Activated CD4-positive, alpha-beta T cell treated with anti-CD3 and anti-CD28 coated beads, Interleukin-2, amount 10 ng/mL, durations not matched to agents 7 days and 5 days (primary cell): ENCODE measurements at places on chromosomes 11 and 22.

DNA sequence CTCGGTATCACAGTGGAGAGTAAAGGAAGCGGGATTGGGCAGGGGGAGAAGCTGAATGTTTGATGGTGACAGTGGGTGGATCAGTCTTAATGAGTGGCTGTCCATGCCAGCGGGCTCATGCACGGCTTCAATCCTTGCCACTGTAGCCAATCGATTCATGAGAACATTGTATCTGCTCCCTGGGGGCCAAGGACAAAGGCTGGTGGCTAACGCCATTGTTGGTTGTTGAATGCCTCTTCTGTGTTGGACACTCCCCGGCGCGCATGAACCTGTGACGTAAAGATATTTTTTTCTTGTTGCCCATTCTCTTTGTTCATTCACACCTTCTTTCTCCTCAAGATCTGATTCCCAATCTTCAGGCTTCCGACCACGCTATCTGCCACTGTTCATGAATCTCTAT lies 20.9 kb upstream of the ATXN10 start:
- H3K27ac ChIP-seq, result no peak overlapping the region
- DNase-seq, result no peak
- no peak overlapping the region for H3K4me3 ChIP-seq
- peaks cover 17% of the 10 kb centered on the region for H3K27me3 ChIP-seq

DNA sequence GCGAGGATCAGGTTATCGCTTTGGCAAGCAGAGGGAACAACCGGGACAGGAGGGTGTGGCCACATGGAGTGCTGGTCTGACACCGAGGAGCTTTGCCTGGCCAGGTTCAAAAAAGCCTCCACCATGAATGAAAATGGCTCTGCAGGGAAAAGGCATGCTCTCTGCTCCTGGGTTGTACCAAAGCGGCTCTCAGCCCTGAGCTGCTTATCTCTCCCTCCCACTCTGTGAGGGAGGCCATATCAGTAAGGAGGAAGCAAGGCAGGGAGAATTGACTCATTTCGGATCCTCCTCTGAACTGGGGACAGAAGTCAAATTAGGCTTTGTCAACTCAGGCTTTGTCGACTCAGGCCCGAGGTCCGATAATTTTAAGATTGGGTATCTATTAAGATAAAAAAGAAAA lies 82.9 kb upstream of the CRTAM start:
- DNase-seq, result no peak
- no peak overlapping the region for H3K27ac ChIP-seq
- peaks cover 43% of the 10 kb centered on the region for H3K4me1 ChIP-seq
- no peaks in the 10 kb centered on the region for H3K27me3 ChIP-seq

- H3K27me3 ChIP-seq, result peaks cover 24% of the 10 kb centered on the region
- H3K4me1 ChIP-seq, result peaks cover 5% of the 10 kb centered on the region
- no peak within 1 kb of the TSS for H3K27ac ChIP-seq
Measured at GRCh38 chr11:69013009-69013951, at the start of gene MRGPRF. Gene MRGPRF (minus strand): TSS chr11:69013246. CDS start chr11:69009901, 3,345 bp downstream.

DNA sequence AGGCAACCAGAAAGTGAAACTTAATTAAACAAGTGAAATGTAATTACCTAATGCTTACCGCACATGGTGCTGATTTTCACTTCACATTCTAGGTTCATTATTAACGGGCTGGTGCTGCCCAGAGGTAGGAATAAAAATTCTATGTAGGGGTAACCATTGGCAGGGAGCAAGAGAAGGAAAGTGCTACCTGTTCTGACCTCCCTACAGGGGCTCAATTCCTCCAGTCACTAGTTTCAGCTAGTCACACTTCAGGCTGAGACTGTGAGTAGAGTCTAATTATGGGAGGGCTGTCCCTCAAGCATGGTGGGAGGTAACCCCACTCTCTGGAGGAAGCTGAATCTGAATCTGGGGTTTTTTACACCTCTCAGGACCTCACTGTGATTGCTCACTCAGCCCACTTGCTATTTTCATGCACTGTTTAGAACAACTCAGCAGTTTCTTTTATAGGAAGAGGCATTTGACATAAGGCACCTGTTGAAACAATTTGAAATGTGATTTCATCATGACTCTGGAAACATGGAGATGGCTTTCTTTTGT lies 75.4 kb downstream of the MAML2 start:
- peaks cover 59% of the 10 kb centered on the region for H3K36me3 ChIP-seq
- H3K4me3 ChIP-seq, result peak overlapping the region; percentile 53
- H3K4me1 ChIP-seq, result peaks cover 77% of the 10 kb centered on the region
- peak; percentile 11 for DNase-seq
- peak overlapping the region; percentile 90 for H3K27ac ChIP-seq

- peaks cover 13% of the 10 kb centered on the region for H3K27me3 ChIP-seq
- peaks cover 19% of the 10 kb centered on the region for H3K36me3 ChIP-seq
- H3K4me3 ChIP-seq, result peak overlapping the region; percentile 95
- peak overlapping the region; percentile 98 for H3K27ac ChIP-seq
Measured at GRCh38 chr22:44179989-44180705, 578 bp upstream of the PARVG start.
